CD4-positive, alpha-beta T cell treated with Interleukin-4 for 4 hours (primary cell): ENCODE measurements at places on chromosomes 5 and 9.
A peak's percentile ranks its signal among the peaks of the same experiment; 100 is the strongest.

DNA sequence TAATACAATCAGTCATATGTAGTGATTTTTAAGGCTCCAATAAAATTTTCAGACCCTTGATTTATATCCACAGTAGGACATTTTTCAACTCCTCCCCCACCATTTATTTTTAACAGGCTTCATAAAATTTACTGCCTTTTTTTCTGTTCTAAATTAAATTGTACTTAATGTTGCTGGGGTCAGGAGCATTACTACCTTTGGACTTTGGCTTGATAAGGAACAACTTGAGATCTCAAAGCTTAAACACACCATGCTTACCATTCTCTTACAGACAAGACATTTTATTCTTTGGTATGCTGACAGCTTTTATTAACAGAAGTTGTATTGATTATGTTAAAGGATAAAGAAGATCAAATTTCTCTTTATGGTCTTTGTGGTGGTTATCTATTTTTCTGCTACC lies 30.5 kb downstream of the TRPM3 start:
- no peak for DNase-seq

- no peak for DNase-seq
Measured at GRCh38 chr9:128860937-128861336, 20.8 kb downstream of the KYAT1 start.

DNA sequence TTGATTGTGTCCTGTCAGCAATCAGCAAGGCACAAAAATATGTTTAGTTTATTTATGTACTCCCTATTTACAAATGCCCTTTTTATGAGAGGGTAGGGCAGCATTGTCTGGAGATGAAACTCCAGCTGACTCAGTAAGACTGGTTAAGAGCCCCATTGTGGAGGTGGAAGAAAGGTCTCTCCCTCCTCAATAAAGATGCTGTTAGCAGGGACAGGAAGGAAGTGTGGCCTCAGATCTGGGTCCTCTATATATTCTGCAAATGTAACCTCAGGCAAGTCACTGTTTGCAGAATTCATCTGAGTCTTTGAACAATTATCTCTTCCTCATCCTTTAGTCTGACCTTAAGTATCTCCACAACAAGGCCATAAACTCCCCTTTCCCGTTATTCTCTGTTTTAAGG lies 48.3 kb upstream of the TRAF1 start:
- peak; percentile 4 for DNase-seq

GRCh38 chr9:137956688-137957385 lies 79.3 kb downstream of the CACNA1B start:
- DNase-seq = no peak

DNA sequence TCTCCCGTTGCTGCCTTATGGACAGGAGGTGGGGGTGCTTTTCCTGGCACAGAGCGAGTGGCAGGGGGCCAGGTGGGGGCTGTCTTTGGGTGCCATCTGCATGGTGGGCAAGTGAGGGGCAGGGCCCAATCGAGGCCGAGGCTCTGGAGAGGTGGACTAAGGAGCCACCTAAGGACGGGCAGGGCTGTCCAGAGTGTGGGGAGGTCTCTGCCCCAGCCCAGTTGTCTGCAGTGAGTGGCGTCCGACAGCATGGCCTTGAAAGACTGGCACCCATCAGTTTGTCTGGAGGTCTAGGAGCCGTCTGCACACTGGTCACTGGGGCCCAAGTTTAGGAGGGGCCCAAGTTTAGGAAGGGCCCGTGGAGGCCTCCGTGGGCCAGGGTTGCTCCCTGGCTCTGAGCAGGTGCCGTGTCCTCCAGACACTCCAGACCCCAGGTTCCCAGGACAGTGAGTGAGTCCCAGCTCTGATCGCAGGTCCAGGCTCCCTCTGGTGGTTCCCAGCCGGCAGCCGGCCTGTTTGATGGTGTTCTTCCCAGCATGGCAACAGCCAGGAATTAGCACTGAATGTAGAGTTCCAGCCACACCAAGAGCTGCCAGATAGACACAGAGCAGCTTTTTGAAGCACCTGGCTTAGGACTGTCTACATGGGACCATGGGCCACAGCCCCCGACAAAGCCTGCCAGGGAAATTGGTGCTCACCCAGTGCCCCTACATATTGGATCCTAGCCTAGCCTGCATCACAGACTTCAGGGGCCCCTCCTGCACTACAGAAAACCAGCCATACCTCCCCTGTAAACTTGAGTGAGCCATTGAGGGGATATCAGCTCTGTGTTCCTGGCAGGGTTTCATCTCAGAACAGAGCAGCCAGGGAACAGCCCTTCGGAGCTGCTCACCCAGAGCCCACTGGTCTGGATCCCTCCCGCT lies 120.9 kb downstream of the WNK2 start:
- no peak for DNase-seq

DNA sequence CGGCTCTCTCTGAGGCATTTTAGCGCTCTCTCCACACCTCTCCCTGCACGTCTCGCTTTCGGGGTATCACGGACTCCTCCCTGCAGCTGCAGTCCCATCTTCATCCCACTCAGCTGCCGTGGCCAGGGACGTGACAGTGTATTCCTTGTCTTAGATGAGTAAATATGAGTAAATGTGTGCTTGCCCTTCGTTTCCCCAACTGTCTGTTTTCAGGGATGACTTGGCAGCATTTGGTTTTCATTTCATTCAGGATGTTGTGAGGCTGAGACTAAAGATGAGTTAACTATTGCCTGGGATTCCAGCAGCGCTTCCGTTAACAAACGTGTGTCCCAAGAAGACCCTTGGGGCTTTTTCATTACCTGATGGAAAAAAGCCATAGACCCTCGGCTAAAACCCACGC lies 29.5 kb downstream of the GDNF start:
- no peak for DNase-seq

DNA sequence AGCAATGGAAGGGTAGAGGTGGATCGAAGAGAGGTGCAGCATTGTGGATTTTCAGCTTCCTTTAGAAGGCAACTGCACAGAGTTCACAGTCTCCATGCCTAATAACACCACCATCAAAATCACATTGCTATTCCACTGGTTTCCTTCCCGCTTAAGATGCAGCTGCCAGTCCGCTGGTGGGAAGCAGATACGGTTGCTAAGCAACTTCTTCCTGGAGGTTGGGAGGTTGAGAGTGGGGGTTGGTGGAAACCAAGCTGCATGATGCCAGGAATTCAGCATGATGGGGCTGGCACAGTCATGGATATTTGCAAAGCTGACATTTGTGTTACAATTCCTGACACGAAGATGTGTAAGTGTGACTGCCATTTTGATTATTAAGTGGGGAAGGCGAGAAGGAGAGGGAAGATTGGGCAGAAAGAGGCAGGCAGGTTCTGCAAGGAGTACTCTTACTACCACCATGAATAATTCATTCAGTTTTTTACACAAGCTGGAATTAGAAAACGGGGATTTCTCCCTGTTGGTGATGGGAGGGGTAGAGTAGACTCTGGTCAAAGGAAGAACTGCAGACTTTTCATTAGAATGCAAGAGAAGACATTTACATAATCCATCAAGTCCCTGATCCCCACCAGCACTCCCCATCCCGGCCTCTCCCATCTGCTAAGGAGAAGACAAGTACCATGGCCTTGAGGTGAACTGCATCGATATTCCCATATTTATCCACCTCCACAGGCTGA lies 87.5 kb downstream of the GLDC start:
- no peak for DNase-seq

GRCh38 chr5:21807953-21808352 lies 1045.2 kb downstream of the CDH12 start:
- DNase-seq = no peak

DNA sequence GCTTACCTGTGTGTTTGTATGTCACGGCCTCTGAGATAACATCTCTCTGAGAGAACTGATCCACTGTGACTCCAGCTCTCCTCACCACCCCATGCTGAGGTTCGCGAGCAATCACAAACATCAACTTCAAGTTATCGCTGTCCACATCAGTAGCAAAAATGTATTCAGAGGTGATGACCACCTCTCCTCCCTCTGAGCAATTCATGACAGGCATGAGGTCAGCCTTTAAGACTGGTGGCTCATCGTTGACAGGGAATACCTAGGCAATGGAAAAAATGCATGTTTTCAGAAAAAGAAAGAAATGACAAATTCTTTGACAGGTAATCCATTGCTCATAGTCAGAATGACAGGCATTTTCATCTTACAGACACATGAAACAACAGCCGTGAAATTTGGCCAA lies 90.3 kb upstream of the CER1 start:
- DNase-seq = no peak
